ENCODE measurements at places on chromosomes 4 and X.

- DNase-seq = no peak
These were observed 36.9 kb downstream of the STARD8 start for GRCh38 chrX:68684291-68684918.

- peak; percentile 33 for DNase-seq
These were observed 444.1 kb downstream of the BCOR start for GRCh38 chrX:39653691-39654090.

DNA sequence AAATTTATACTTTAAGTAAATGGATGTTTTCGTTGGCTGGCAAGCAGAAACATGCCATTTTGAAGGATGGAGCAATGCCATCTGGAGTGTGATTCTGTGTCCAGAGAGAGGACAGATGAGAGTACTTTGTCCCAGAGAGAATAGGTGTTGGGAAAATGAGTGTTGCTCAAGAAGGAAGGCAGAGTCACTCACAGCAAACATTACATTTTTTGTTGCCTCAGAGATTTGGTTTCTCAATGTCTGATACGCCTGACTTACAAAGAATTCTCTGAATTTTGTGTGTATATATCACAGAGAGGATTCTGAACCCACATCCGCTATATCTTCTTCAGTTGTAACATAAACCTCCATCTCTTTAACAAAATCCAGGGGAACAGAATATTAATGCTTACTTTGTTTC, 102.8 kb upstream of the PCDH18 start:
- no peak for DNase-seq

GRCh38 chrX:149830192-149830873, 48.6 kb downstream of the MAGEA9 start:
- DNase-seq = no peak

- DNase-seq = no peak
These were observed 69.4 kb downstream of the PABPC4L start for GRCh38 chr4:134132086-134132783.

GRCh38 chrX:121851033-121851432, 803.6 kb downstream of the GLUD2 start:
- DNase-seq = no peak

- no peak for DNase-seq
These were observed 690.6 kb downstream of the DMD start for GRCh38 chrX:32520789-32521188.

DNA sequence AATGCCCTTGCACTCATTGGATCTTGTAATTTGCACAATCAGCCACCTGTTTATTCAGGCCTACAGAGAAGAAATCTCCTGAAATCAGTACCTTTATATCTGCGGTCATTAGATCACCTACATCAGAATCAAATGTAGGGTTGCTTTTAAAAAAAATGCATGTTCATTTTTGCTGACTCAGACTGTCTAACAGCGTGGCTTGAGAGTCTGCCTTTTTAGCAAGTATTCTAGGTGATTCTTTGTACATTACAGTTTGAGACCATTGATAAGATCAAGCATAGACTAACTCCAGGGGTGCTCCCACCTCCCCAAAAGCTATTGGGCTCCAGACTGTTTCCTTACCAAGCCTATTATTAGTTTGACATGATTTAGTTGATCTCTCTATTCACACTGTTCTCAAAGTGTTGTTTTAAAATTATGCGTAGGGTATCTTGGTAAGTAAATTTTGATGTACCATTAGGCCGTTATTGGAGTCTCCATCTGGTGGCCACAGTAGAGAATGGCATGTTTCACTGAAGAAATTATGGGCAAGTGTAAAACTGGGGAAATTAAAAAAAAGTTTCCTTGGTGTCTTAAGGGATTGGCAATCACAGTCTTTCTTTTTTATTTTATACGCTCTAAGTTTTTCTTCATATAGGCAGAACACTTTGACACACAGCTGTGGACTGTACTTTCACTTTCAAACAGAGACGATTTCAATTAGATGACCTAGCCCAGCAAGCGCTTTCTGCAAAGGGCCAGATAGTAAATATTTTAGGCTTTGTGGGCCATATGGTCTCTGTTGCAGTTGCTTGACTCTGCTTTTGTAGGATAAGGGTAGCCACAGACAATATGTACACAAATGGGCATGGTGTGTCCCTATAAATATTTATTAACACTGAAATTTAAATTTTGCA, 33.7 kb upstream of the MSL3 start:
- peak; percentile 12 for DNase-seq

GRCh38 chr4:154623436-154623835, 11.0 kb upstream of the FGG start:
- no peak for DNase-seq

DNA sequence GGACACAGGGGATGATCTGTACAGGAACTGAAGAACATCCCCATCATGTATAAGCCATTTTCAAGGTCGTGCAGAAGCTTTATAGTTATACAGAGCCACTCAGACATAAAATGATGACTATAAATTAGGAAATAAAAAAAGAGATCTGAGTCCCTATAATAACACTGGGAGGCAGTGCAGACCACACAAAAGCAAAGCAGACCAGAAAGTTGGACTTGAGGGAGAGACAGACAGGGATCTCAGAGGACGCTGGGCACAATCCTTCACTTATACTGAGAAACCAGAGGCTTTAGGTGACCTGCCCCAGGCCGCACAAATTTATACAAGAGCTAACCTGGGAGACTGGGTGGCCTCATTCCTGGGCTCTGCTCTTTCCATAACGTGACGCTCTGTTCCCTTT, 70.5 kb downstream of the HADH start:
- DNase-seq = peak; percentile 49

DNA sequence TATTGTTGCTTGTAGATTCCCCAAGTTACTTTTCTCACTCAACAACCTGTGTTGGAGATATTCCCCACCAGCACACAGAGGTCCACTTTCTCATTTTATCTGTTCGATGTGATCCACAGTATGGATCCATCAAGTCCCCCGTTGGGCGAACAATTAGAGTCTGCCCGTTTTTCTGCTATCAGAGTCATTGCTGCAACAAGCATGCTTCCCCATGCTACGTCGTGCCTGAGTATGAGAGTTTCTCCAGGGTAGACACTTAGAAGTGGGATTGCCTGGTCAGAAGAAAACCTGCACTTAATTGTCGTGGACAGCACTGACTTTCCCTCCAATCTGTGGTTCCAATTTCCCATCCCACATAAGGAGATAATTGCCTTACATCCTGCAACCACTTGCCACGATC, 62.7 kb upstream of the SHOX start:
- no peak for DNase-seq

- no peak for DNase-seq
These were observed 219.0 kb downstream of the CPE start for GRCh38 chr4:165597581-165598480.

DNA sequence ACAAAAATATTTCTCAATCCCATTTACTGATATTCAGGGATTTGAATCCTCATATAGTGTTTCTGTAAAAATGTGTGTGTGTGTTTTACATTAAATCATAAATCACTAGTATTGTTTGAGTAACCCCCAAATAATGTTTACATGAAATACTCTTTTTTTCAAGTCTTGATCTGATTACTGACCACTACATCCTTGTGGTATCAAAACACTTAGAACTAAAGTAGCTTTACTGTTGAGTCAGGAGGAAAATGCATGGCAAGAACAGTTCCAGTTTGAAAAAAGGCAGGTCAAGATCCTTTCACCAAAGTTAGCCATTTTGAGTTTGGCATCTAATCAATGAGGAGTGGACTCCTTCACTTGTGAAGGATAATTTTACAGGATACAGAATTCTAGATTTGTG, 3.6 kb upstream of the WDR19 start:
- DNase-seq = no peak

GRCh38 chr4:139521754-139522401, 34.1 kb downstream of the SETD7 start:
- no peak for DNase-seq

DNA sequence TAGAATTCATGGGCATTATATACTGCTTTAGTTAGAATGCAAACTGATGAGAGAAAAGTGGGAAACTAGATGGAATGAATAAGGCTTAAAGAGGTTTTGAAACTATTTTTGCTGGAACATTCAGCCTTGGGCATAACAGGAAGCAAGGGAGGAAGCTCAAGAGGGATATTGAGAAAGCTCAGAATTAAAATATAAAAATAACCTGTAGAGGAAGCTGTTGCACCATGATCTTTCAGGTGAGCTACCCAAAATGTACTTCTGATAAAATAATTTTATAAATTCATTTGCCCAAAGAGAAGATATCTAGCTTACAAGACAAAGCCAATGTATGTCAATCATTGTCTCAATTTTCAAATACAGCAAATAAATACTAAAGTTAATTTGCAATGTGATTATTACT, 11.3 kb downstream of the GC start:
- DNase-seq = no peak

GRCh38 chr4:103996637-103997036, 276.9 kb upstream of the TACR3 start:
- DNase-seq = peak; percentile 73

- no peak for DNase-seq
These were observed 63.5 kb downstream of the ANAPC4 start for GRCh38 chr4:25440478-25441030.

DNA sequence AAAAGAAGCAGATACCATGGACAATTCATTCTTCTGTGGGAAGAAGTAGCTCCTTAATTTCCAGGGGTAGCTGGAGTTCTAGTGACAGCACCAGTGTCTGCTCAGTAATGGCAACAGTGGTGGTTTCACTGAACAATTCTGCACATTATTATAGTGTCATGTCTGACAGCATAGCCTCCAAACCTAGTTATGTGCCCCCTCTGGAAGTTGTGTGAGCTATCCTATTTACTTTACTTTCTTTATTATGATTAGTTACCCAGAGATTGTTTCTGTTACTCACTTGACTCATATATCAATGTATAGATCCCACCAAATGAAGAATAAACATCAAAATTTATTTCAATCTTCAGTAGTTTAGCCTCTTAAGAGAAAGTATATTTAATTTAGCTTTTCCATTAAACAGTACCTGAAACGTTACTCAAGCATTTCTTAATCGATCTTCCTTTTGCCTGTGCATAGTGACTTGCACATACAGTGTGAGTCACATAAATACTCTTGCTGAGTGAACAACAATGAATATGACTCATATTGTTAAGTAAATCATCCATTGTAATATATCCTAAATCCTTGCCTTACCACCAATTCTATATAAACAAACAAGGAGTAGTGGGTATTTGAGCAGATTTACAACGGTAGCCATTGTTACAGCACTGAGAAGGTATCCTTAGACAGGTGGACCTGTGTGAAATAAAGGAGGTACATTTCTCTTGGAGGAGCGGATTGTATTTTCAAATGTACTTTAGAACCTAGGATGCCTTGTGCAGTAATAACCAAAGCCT, 534.7 kb downstream of the ANKRD50 start:
- no peak for DNase-seq

GRCh38 chrX:39693298-39693697, 404.5 kb downstream of the BCOR start:
- DNase-seq = peak; percentile 17

- no peak for DNase-seq
These were observed 17.0 kb downstream of the ENOX2 start for GRCh38 chrX:130885996-130886395.

DNA sequence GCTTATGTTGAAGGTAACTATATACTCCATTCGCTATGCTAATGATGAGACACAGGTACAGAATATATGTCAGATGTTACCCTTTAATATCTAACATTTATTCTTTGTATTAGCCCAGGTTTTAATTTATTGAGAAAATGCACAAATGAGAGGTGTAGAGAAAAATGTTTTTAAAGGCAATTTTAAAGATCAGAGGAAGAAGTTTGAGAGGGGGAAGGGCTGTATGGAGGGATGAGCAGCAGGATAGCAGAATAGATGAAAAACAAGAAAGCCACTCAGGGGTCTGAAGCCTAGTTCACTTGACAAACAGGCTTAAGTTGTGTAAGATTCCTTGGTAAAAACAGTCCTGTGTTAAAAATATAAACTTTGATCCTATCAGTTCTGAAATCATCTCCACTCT, 3.7 kb downstream of the MAB21L2 start:
- DNase-seq = no peak

- no peak for DNase-seq
These were observed 20.6 kb upstream of the SOX3 start for GRCh38 chrX:140525448-140525847.

DNA sequence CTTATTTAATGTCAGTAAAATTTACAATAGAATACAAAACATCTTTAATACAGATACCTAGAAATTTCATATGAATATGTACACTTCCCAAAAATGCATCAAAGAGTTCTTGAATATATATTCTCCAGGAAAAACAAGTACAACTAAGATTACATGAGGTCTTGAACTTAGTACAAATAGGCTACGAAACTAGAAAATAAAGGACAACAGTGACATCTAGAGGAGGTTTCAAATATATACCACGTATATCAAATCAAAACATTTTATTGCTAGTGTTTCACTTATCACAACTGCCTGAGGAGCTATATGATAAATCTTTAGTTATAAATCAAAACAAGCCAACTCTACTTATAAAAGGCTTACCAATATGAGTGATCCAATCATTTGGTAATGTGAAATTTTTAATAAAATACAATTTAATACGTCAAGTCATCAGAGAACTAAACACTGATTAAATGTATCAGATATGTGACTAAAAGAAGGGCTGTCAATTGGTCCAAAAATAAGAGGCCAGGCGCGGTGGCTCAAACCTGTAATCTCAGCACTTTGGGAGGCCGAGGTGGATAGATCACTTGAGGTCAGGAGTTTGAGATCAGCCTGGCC, 36.6 kb downstream of the ANAPC10 start:
- peak; percentile 9 for DNase-seq

GRCh38 chr4:40350627-40351227, 15.6 kb downstream of the CHRNA9 start:
- no peak for DNase-seq

DNA sequence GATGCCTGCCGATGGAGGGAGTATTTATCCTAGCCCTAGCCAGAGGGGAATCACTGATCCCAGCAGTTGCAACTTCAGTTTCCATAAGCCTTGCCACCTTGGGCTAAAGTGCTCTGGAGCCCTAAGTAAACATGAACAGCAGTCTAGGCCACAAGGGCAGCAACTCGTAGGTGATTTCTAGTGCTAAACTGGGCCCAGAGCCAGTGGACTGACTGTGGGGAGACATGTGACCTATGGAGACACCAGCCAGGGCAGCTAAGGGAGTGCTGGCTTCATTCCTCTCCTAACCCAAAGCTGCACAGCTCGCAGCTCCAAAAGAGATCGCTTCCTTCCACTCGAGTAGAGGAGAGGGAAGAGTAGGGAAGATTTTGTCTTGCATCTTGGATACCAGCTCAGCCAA, 120.8 kb upstream of the MAGEA10 start:
- no peak for DNase-seq

DNA sequence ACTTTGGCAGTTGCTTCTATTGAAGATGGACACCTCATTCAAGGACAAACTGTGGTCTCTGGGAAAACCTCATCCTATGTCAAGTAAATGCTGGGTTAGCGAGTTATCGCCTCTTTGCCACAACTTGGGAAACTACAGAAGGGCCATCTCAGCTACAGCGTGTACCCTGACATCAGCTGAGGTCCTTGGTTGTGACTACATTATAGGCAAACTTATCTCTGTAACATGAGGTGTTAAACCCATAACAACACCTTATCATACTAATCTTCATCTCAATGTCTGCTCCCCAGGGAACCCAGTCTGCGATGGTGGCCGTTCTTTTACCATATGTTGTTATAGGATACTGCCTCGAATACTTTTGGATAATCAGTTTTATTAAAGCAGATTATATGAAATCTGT, 1862.7 kb downstream of the STIM2 start:
- DNase-seq = peak; percentile 10
